ENCODE measurements at places on chromosomes 13 and 19.
A peak's percentile ranks its signal among the peaks of the same experiment; 100 is the strongest.

DNA sequence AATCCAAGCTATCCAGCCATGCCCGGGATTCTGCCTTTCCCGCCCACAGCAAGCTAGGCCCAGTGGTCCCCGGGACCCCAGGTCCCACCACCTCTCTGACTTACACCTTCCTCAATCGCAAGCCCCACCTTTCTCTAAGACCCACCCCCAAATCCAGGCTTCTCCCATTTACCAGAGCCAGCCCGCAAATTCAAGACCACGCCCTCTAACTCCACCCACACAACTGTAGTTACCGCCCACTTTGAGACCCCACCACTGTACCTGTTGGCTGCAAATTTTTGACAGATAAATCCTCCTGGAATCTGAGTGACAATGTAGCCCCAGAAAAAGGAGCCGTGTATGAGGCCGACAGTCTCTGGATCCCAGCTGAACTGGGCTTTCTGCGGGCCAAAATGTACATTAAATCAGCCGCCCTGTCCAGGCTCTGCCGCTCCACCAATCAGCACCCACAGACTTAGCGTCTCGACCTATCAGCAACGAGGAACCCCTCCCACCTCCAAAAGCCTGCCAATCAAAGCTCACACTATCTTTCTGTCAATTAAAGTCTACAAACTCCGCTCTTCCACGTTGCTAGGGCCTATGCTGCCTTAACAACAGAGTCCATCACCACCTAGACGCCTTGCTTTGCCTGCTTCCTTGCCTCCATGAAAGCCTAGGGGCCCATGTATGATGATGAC is 6.3 kb downstream of the SLC17A7 start:
- DNase-seq = no peak

DNA sequence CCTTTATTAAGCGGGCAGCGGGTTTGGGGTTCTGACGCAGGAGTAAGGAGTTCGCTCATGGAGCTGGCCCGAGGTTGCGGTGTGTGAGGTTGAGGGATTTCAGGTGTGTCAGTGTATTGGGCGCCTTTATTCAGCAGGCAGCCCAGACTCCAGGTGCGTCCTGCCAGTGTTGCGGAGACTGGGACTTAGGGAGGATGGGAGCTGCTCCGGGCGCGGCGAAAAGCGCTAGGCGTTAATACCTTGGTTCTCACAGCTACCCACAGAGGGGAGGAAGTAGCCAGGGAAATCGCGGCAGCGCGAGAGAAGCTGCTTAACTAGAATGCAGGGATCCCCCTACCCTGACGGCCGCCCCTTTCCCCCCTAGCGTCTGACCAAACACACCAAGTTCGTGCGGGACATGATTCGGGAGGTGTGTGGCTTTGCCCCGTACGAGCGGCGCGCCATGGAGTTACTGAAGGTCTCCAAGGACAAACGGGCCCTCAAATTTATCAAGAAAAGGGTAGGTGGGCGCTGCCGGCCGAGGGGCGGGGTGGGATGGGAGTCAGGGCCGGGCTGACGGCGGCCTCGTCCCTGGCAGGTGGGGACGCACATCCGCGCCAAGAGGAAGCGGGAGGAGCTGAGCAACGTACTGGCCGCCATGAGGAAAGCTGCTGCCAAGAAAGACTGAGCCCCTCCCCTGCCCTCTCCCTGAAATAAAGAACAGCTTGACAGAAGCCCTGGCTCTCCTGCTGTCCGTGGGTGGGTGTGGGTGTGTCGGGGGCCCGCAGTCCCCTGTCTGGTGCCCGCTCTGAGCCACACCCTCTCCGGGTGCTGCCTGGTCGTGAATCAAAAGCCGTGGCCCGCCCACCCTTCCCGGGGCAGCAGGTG is 1.1 kb downstream of the RPL36 start:
- DNase-seq = peak; percentile 55

- no peak for DNase-seq
Observed at GRCh38 chr13:56528040-56528790, 612.5 kb upstream of the PRR20A start.

DNA sequence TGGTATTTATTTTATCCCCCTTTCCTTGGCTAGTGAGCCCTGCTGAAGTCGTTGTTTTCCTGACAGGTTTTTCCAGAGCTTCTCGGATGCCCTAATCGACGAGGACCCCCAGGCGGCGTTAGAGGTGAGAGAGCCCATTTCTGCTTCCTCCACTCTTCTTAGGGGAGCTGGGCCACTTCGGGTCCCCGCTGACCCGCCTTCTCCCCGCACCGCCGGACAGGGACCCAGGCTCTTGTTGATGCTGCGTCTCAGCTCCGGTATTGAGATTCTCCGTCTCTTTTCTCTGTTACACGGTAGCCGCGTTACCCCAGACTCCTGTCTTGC is 306 bp downstream of the SUGT1 start:
- DNase-seq = no peak

DNA sequence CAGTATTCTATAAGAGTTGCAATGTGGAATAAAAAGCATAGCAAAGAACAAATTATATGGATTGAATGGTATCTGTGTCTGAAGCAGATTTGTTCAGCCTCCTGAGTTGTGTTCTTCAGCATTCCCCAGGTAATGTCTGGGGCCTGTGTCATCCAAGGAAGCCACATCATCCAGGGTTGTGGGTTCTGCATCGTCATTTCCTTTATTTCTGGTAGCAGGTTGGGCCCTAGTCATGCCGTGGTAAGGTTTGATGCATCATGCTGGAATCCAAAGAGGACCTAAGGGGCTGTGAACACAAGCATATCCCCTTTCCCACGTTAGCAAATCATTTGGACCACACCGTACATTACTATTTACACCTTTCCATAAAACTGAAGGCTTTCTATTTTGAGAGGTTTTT is 131.0 kb upstream of the ZNF91 start:
- DNase-seq = no peak

DNA sequence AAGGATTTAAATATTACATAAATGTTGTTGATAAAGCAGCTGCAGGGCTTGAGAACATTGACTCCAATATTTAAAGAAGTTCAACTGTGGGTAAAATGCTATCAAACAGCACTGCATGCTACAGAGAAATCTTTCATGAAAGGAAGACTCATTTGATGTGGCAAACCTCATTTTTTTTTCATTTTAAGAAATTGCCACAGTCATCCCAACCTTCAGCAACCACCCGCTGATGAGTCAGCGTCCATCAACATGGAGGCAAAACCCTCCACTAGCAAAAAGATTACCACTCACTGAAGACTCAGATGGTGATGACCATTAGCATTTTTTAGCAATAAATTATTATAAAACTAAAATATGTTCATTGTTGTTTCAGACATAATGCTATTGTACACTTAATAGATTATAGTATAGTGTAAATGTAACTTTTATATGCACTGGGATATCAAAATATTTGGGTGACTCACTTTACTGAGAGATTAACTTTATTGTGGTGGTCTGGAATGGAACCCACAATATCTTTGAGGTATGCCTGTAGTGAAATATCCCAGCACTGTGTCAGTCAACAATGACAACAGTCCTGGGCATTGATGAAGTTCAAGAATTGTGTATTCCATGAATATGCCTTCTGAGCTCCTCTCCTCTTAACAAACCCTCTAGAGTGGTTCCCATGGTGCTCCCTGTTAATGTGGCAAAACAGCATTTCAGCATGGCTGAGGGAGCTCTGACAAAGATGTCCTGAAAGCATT is 52.4 kb upstream of the SOX21 start:
- no peak for DNase-seq

DNA sequence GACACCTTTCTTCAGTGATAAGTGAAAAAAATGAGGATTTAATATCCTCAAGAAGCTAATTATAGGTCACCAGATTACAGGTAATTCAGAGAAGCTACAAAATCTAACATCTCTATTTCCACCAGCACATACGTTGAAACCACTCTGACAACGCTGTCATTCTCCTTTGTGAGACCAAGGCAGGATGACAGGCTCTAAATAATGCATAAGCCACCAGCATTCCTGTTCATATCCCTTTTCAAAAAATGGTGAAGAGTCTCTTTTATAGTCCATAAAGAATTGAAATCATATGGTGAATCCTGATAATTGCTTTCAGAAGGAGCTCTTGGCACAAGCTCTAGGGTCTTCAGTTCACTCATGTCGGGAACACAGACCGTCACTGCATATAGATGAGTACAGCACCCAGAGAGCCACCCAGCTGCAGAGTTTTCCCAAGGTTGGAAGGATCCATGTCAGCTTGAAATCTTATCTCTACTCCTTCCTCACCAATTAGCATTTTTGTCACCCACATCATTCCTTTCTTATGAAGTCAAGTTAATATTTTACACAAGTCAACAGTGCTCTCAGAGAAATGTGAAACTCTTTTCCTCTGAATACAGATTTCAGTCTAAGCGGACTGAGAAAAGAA is 431.4 kb downstream of the TBC1D4 start:
- DNase-seq = no peak

DNA sequence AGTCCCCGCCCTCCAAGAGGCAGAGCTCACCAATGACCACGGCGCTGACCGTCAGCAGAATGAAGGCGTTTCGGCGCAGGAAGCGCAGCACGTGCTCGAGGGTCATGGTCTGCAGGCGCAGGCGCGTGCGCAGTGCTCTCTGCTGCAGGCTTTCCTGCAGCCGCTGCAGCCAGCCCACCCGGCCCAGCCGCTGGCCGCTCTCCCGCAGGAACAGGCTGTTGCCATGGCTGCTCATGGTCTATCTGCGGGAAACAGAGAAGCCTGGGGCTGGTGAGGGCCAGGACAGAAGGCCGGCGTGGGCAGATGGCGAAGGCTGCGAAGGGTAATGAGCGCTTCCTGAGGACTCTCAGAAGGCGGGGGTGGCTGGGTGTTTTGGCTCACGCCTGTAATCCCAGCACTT is 7.0 kb downstream of the SLC1A6 start:
- no peak for DNase-seq

- DNase-seq = no peak
Observed at GRCh38 chr13:27170221-27170515, 1.4 kb downstream of the USP12 start.

DNA sequence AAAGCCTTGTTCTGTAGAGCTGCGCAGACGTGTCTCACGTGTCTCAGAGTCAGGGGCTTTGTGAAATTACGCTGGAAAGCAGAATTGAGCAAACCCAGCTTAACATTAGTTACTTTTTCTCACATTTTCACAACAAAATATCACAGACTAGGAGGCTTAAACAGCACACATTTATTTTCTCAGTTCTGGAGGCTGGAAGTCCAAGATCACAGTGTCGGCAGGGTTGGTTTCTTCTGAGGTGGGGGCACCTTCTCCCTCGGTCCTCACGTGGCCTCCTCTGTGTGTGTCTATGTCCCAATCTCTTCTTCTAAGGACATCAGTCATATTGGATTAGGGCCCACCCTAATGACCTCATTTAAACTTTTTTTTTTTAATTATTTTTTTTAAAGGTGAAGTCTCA is 4.7 kb upstream of the EIF3G start:
- no peak for DNase-seq

GRCh38 chr19:17035842-17036424 is 9.3 kb upstream of the CPAMD8 start:
- no peak for DNase-seq

DNA sequence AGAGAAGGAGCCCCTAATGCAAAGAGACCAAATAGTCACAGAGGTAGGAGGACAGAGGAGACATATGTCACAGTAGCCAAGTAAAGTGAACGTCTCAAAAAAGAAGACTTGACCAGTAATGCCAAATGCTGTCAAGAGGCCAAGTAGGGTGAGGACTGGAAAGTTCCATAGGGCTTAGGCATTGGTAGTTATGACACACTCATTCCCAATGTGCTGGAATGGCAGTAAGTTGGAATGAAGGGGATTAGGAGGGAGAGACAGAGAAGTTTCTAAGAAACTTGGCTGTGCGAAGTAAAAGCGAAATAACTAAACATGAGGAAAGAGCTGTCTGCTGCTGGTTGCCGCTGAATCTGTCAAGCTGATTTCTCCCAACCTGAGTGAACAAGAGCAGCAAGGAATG is 14.9 kb upstream of the FRY start:
- DNase-seq = no peak

DNA sequence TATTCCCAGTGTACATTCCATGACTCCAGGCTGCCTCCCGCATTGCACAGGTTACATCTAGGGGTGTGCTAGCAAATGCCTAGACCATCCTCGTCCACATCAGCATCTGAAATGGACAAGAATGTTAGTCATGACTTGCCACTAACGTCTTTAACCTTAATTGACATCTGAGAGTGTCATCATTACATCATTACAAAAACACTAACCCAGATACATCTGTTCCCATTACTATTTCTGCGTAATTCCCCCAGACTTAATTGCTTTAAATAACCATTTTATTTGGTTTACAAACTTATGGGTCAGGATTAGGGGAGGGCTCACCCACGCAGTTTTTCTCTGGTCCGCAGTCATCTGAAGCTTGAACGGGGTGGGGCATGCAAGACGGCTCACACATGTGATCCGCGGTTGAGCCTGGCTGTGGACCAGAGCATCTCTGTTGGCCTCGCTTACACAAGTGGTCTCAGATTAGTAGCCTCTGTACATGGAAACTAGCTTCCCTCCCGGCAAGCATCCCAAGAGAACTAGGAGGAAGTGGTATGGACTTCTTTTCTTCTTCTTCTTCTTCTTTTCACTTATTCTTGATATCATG is 15.9 kb downstream of the KL start:
- DNase-seq = no peak

GRCh38 chr19:4483385-4483784 is 11.3 kb downstream of the HDGFL2 start:
- no peak for DNase-seq

GRCh38 chr13:43263047-43263446 is 239.7 kb downstream of the DNAJC15 start:
- no peak for DNase-seq

GRCh38 chr13:98265692-98266551 is 88.9 kb upstream of the RNF113B start:
- no peak for DNase-seq

DNA sequence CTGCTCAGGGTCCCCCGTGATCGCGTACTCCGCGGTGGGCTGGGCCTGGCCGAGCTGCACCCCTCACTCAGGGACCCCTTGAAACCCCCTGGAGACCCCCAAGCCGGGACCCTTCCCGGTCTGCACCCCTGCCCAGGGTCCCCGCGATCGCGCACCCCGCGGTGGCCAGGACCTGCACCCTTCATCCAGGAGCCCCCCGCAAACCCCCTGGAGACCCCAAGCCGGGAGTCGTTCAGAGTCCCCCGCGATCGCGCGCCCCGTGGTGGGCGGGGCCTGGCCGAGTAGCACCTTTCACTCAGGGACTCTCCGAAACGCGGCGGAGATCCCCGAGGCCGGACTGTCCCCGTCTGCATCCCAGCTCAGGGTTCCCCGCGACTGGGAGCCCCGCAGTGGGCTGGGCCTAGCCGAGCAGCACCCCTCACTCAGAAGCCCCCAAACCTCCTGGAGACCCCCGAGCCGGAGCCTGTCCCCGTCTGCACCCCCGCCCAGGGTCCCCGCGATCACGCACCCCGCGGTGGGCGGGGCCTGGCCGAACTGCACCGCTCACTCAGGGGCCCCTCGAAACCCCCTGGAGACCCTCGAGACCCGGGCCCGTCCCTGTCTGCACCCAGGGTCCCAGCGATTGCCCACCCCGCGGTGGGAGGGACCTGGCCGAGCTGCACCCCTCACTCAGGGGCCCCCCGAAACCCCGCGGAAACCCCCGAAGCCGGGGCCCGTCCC is 748 bp downstream of the LMNB2 start:
- peak; percentile 51 for DNase-seq

All from stimulated activated CD4-positive, alpha-beta T cell treated with anti-CD3 and anti-CD28 coated beads, Interleukin-2, amount 100 ng/mL, for 48 hours (primary cell).